ENCODE measurements at places on chromosomes 4 and X.

GRCh38 chr4:19164334-19164733 is 1087.4 kb upstream of the SLIT2 start:
- DNase-seq: no peak

DNA sequence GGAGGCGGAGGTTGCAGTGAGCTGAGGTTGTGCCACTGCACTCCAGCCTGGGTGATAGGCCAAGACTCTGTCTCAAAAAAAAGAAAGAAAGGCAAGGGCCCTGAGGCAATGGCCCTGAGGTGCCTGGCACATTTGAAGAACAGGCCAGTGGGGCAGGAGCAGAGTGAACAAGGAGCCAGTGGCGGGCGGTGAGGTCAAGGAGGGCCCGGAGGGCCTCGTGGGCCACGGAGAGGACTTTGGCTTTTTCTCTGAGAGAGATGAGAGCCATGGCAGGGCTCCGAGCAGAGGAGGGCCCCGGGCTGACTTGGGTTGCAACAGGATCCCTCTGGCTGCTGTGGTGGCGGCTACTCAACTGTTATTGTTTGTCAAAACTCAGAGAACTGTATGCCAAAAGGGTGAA is 13.3 kb downstream of the FTSJ1 start:
- no peak for DNase-seq

DNA sequence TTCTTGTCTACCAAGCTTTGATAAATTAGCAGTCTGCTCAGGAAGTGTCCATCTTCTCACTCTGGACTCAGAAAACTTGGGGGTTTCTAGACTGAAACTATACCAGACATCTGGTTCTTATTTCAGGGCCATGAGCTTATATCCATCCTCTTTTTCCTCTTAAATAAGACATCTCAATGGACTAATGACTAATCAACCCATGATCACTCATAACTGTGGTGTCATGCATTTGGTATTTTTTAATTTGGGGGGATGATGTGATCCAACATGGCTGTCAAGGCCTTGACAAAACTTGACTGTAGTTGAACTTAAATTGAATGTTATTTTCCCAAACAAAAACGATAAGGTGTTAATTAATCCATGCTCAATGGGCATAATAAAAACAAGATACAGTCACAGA is 87.8 kb downstream of the GPRASP3 start:
- no peak for DNase-seq

DNA sequence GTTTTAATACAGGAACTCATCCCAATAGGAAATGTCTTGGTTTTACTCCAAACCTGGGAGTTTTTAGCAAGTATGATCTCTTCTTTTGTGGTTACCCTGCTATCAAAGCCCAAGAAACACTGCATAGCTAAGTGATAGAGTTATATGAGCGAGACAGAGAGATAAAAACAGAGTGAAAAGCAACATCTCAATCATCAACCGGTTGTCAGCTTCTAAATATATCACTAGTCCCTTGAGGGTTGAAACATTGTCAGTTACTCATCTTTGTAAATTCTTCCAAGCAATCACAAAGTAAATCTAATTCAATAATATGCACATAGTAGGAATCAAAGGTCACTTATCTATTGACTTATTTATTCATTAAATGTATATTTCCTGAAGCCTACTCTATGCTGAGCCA is 483.9 kb downstream of the IDS start:
- no peak for DNase-seq

- DNase-seq: no peak
Observed at GRCh38 chrX:108019382-108019875, 25.4 kb upstream of the VSIG1 start.

- no peak for DNase-seq
Observed at GRCh38 chr4:82423245-82424054, 6.8 kb downstream of the HNRNPDL start.

- no peak for DNase-seq
Observed at GRCh38 chrX:16882702-16883486, 12.7 kb upstream of the RBBP7 start.

Data from kidney epithelial cell (primary cell).